ENCODE measurements at places on chromosomes 5 and 9.
A peak's percentile ranks its signal among the peaks of the same experiment; 100 is the strongest.

- DNase-seq: peak; percentile 57
Measured at GRCh38 chr9:76810377-76810957, 46.2 kb downstream of the PCA3 start.

- DNase-seq: no peak
Measured at GRCh38 chr9:122955961-122956360, 15.1 kb downstream of the RABGAP1 start.

DNA sequence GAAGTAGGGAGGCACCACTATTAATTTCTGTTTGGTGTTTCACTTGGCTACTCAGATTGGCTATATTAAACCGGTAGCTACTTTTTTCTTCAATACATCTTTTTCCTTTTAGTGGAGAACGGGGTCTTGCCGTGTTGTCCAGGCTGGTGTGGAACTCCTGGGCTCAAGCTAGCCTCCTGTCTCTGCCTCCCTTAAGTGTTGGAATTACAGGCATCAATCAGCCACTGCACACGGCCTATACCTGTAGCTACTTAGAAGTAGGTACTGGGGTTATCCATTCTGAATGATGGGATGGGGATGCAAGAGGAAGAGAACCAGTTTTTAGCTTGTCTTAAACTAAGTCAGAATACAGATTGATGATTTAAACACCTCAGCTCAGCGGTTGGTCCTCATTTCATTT is 1.7 kb downstream of the UBE2D2 start:
- no peak for DNase-seq

- DNase-seq: no peak
Measured at GRCh38 chr5:53871050-53871449, 310.6 kb downstream of the NDUFS4 start.

GRCh38 chr9:88477300-88477751 is 57.7 kb upstream of the NXNL2 start:
- no peak for DNase-seq

- no peak for DNase-seq
Measured at GRCh38 chr5:54632131-54632701, 114.7 kb downstream of the SNX18 start.

- no peak for DNase-seq
Measured at GRCh38 chr5:129135633-129136032, 41.1 kb downstream of the ISOC1 start.

GRCh38 chr5:53019320-53019719 is 30.2 kb downstream of the ITGA2 start:
- DNase-seq: no peak

- no peak for DNase-seq
Measured at GRCh38 chr9:89438194-89438593, 59.7 kb downstream of the SEMA4D start.

GRCh38 chr9:135753391-135754105 is 51.6 kb downstream of the KCNT1 start:
- DNase-seq: no peak

DNA sequence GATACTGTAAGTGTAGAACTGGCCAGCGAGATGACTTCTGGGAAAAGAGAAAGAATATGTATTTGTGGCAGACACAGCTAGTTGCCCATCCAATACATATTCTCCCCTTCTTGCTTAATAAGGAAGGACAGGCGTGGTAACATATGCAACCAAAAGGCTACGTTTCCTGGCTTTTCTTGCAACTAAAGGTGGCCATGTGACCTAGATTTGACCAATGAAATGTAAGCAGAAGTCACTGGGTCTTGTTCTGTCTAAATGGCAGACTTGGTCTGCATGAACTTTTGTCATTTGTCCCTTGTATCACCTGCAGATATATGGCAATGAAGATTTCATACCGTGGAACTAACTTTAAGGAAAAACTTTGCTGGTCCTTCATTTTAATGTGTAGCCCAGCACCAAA is 183.8 kb downstream of the CDH12 start:
- no peak for DNase-seq

DNA sequence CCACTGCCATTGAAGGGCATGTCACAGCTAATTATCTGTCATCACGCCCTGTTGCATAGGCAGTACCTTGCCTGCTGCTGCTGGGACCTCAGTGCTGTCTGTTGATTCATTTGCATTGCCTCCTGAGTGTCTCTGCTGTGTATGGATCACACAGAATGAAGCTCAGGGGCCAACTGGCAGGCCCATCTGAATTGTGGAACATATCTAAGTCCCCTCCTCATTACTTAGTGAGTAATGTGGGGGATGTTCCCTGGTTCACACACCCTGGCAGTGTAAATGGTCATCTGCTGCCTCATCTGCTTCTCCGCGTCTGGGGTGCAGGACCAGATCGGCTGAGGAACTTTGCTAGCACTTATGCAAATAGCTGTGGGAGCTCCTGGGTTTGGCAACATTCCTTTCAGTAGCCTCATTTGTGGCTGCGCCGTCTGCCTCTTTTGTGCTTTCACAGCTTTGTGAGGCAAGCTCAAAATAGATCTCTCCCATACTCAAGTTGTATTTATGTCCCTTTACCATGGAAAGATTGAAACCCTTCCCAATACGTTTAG is 25.4 kb downstream of the TYRP1 start:
- DNase-seq: peak; percentile 83

GRCh38 chr5:34892414-34892813 is 22.9 kb downstream of the RAD1 start:
- no peak for DNase-seq

DNA sequence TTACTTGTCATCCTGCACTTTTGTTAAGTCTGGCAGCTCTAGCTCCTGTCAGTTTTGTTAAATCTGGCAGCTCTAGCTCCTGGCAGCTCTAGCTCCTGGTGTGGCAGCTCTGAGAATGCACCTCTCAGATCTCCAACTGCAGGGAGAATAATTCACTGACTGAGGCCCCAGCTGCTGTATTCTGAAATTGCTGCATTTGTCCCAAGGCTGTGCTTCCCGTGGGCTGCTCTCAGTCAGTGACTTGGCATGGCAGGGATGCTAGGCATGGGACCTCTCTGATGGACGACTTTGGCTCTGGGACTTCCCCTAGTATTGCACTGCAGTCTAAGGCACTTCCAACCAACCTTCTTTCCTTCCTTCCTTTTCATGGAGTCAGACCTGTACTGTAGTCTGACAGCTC is 475.7 kb downstream of the CCDC171 start:
- no peak for DNase-seq

DNA sequence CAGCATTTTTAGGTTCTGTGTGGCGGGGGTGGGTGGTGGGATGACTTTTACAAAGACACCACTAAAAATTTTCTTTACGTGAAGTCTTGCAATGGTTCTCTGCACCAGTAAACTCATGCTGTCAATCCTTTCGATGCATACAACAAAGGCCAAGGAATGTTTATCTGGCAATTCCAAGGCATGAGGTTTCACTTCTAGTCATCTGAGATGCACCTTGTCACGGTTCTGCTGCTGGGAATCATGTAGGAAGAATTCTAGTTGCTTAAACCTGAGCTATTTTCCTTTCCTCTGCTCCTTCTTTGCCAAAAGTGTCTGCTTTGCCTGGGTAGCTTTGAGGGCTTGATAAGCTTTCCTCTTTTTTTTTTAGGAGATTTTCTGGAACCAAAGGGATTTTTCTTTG is 1204.5 kb upstream of the SEMA6A start:
- DNase-seq: no peak

- DNase-seq: no peak
Measured at GRCh38 chr5:41275813-41276512, 62.6 kb upstream of the C6 start.

DNA sequence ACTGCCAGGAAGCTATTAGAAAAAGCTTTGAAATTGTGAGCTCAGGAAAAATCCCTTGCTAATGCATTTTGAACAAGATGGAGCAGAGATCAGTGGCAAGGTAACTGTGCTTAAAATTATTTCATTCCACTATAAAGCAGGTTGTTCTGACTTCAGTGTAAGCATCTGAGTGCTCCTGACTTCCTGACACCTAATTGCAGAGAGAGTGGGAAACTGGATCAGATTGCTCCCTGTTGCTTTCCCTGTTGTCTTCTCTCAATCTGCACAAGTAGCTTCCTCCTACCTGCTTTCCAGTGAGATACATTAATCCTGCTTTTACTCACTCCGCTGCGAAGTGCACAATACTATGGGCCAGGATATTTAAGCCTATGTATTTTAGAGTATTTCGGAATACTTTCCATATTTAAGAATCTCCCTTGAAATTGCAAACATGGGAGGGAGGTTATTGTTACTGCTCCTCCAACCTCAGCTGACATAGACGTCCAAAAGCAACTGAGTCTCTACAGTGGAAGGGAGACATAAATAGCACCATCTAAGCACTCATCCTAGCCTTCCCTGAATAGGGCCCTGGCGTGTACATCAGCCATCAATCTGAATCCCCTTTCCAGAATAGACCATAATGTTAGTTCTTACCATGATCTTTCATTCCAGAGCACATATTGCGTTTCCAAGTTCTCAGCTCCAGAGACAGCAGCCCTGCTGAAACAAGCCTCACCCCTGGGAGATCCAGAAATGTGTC is 178.8 kb downstream of the PAM start:
- no peak for DNase-seq

DNA sequence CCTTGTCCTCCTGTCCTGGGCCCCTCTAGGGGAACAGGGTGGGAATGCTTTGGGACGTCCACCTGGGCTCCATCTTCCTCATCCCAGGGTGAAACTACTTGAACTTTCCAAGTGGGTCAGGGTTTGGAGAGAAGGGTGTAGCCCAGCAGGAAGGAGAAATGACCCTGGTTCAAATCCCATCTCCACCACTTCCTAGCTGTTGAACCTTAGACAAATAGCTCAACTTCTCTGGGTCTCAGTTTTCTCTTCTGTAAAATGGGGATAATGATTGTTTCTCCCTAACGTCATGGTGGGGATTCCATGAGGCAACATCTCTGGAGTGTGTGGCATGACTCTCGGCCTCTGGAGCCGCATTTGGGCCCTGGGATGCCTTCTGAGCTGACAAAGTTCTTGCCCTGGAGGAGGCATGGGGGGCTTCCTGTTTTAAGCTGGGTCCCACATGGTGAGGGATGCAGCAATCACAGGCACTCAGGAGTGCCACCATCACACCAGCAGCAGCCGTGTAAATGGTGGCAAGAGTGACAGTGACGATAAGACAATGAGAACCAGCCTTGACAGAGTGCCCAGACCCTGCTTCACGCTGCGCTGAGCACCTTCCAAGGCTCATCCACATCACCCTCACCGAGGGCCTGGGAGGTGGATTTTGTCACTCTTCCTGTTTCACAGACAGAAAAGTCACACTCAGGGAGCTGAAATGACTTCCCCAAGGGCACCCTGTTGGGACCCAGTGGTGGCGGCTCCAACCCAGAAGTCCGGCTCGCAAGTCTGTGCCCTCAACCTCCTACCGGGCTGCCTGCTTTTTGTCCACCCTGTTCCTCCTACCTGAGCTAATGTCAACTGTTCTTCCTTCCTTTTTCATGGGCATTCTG is 69.5 kb upstream of the IER5L start:
- no peak for DNase-seq

- no peak for DNase-seq
Measured at GRCh38 chr5:172768573-172769341, 2.2 kb downstream of the DUSP1 start.

GRCh38 chr9:101366038-101366756 is 18.6 kb downstream of the BAAT start:
- DNase-seq: no peak

GRCh38 chr9:3473405-3473804 is 52.4 kb downstream of the RFX3 start:
- DNase-seq: no peak

GRCh38 chr5:109944461-109944860 is 254.7 kb downstream of the MAN2A1 start:
- DNase-seq: no peak

GRCh38 chr5:36414869-36415282 is 113.2 kb upstream of the RANBP3L start:
- DNase-seq: peak; percentile 67

- DNase-seq: no peak
Measured at GRCh38 chr5:36713541-36713940, 107.1 kb downstream of the SLC1A3 start.

DNA sequence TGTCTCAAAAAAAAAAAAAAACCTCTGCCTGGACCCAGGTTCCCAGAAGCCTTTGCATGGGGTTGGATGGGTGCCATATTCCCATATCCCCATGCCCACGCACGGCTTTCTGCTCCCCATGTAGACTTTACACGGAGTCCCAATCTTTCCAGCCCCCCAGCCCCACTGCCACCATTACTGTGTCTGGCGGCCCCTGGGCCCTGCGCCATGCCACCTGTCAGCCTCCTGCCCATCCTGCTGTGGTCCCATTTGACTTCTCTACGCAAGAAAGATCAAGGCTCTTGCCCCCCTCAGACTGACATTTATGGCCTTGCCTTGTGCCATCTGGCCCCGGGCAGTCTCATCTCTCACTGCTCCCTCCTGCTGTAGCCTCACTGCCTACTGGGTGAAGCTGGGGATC is 6.5 kb upstream of the AK1 start:
- DNase-seq: no peak

DNA sequence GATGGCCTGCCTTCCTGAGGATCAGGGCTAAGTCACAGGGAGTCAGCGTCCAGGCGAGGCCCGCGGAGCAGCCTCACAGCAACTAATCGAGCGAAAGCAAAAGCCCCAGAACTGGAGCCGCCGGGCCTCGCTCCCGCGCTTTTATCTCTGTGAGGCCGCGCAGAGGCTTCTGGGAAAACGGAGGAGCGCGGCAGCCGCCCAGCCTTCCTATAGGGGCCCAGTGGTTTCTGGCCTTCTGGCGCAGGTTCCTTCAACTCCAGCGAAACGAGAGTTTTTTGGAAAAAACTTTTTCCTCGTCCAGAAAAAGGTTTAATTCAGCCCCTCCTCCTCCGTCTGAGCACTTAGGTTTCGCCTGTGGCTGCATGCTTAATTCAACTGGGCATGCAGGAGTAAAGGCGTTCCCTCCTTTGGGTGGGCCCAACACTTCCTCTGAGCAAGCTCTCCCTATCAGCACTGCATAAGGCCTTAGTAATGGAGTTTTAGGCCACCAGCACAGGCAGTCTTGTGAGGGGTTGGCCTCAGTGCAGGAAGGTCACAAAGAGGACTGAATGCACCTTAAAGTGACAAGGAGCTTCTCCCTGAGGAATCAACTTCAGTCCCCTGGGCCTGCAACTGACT is at the start of gene MEIKIN:
Gene MEIKIN (minus strand): TSS at position 113 of the 618 bp plus-strand sequence. CDS start 158 bp downstream, outside the sequence.
- DNase-seq: no peak

- DNase-seq: no peak
Measured at GRCh38 chr5:14630671-14631070, 33.8 kb upstream of the OTULIN start.

DNA sequence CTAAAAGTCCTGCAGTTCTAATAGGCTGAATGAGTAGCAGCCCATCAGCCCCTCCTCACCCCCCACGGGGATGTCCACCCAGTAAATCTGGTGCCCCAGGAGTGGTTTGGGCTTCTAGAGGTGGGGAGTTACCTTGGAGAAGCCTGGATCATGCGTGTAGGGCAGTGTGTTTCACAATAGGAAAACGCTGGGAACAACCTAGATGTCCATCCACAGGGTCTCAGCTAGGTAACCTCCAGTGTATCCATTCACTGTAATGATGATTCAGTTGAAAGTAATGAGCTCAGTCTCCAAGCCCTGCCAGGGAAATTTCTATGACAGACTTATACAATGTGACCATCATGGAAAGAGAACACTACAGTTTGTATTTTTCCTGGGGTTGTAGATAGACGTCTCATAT is 51.8 kb downstream of the NDST1 start:
- DNase-seq: no peak
